Spleen (tissue), 13 donors: ENCODE measurements at places on chromosomes 2 and 18.
A peak's percentile ranks its signal among the peaks of the same experiment; 100 is the strongest.

DNA sequence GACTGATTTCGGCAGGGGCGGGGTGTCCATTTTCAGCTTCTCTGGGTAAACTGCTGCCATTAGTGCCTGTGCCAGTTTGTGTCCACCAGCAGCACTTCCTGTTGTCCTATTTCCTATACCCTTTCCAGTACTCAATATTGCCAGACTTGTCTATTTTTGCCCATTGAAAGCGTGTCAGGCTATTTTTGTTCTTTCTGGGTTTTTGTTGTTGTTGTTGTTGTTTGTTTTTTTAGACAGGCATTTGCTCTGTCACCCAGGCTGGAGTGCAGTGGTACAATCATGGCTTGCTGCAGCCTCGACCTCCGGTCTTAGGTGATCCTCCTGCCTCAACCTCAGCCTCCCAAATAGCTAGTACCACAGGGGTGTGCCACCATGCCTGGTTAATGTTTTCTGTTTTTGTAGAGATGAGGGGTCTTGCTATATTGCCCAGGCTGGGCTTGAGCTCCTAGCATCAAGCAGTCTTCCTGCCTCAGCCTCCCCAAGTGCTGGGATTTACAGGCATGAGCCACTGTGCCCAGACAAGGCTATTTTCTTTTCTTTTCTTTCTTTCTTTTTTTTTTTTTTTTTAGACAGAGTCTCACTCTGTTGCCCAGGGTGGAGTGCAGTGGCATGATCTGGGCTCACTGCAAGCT, 8.5 kb downstream of the PRELID3A start:
- DNase-seq = peak; percentile 23

GRCh38 chr2:216429428-216429827, 17.1 kb downstream of the SMARCAL1 start:
- no peak for DNase-seq

DNA sequence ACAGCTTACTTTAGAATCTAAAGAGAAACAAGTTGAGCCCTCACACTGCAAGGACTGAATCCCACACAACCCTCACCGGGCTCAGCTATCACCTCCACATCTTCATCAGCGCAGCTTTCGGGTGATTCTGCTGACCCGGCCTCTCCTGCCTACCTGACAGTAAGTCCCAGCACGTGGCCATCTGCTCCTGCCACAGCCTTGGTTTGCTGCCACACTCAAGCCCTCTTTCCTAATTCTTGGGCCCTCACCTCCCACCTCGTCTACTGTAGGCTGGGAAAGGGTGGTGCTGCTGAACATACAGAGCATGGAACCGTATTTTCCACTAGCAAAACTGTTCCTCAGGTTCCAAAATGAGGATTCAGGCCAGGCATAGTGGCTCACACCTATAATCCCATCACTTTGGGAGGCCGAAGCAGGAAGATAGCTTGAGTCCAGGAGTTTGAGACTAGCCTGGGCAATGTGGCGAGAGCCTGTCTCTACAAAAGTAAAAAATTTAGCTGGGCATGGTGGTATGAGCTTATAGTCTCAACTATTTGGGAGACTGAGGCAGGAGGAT, 55.3 kb upstream of the HAAO start:
- peak; percentile 47 for DNase-seq

- no peak for DNase-seq
These were observed 49.6 kb downstream of the SOWAHC start for GRCh38 chr2:109663721-109664120.

GRCh38 chr18:26489881-26490280, 58.5 kb downstream of the KCTD1 start:
- DNase-seq = no peak

DNA sequence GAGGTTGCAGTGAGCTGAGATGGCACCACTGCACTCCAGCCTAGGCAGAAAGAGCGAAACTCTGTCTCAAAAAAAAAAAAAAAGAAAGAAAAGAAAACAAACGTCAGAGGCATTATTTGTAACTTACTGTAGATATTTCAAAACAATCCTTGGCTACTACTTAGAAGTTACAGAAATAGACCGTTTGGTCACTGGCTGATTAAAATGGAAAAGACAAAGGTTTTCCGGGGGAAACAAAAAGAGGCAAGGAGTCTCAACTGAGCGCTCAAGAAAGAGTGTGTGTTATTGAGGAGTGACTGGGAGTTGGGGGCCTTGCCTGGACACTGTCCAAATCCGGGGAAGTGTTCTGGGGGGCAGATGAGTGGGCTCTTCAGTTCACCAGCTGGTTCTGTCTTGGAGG, 47.6 kb downstream of the TEX44 start:
- DNase-seq = no peak

DNA sequence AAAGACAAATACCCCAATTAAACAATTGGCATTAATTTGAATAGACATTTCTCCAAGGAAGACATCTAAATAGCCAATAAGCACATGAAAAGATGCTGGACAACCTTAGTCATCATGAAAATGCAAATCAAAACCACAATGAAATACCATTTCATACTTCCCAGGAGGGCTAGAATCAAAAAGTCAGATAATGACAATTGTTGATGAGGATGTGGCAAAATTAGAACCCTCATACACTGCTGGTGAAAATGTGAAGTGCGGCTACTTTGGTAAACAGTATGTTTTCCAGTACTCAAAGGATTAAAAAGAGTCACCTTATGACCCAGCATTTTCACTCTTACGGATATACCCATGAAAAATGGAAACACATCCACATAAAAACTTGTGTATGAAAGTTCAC, 91.6 kb downstream of the FIGN start:
- DNase-seq = no peak

GRCh38 chr2:23221236-23221635, 163.7 kb upstream of the KLHL29 start:
- DNase-seq = no peak

- no peak for DNase-seq
These were observed 21.4 kb upstream of the AGAP1 start for GRCh38 chr2:235472443-235472842.

- DNase-seq = no peak
These were observed 76.6 kb downstream of the COBLL1 start for GRCh38 chr2:164764996-164765395.

GRCh38 chr2:166417669-166418068, 41.9 kb upstream of the SCN9A start:
- DNase-seq = no peak

DNA sequence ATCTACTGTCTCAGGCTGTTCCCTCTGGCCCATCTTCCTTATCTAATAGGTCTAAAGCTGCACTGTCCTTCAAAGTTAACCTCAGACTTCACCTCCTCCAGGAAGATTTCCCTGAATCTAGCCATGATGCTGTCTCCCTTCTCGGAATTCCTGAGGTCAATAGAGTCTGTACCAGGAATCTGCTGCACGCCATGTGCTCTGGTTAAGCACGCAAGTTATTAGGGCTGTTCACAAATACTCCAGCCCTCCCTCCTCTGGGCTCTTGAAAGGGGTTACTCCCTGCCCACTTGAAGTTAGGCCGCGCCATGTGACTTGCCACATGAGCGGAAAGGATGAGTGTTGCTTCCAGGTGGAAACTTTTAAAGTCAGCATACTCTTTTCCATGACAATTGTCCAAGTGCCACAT, 43.6 kb downstream of the MCFD2 start:
- DNase-seq = no peak

DNA sequence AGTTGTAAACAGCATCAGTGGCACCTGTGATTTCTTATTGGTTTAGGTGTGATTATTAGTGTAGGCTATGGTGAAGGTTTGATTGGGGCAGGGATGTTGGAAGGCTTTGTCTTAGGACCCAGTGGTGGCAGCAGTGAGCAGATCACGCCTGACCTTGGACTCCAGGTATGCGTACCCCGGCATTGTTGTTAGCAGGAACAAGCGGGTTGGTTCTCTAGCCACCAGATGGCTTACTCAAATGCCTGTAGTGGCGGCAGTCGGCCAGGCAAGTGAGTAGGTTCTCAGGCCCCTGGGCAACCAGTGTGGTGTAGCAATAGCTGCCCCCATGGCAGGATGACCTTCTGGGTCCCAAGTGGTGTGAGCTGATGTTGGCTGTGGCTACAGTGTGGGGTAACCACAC, 558.3 kb downstream of the KCNJ3 start:
- no peak for DNase-seq

GRCh38 chr2:114031605-114032505, 142.0 kb downstream of the ACTR3 start:
- no peak for DNase-seq

DNA sequence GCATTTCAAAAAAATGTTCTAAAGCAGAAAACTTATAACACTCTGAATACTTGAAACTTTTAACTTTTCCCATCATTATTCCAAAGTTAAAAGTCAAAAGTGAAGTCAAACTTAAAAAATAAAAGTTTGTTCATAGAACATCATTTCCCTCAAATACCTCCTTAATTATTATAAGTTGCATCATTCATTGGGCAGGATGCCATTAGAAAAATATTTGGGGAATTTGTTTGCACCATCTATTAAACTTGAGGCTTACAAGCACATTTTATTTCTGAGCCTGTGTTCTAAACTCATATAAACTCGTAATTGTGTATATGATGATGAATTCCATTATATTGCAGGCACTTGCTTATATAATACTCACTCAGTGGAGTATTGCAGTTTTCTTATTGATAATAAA, 588.0 kb upstream of the NRXN1 start:
- no peak for DNase-seq

GRCh38 chr2:129605646-129606045, 373.8 kb upstream of the RAB6C start:
- no peak for DNase-seq

GRCh38 chr2:15875969-15876705, 64.2 kb upstream of the MYCN start:
- no peak for DNase-seq

- no peak for DNase-seq
These were observed 198.0 kb downstream of the NBAS start for GRCh38 chr2:15363142-15363541.

DNA sequence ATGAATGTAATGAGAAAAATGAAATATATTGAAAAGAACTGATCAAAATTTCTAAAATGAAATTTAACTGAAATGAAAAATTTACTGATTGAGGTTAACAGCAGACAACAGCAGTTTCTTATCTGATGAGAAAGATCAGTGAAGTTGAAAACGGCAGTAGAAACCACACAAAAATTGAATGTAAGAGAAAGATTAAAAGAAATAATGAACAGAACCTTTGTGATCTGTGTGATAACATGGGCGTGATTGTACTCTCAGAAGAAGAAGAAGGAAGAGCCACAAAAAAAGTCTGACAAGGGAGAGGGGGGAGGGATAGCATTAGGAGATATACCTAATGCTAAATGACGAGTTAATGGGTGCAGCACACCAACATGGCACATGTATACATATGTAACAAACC, 45.2 kb downstream of the FAM117B start:
- no peak for DNase-seq

DNA sequence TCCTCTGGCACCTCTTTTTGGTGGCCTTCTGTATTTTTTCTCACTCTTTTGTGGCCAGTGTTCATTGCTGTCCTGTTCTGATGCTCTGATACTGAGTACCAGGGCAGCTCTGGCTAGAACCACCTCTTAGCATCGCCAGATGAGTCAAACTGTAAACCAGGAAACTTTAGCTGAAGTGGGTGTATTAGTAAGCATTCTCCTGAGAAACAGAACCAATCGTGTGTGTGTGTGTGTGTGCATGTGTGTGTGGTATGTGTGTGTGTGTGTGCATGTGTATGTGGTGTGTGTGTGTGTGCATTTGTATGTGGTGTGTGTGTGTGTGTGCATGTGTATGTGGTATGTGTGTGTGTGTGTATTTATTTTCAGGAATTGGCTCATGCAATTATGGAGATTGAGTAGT, 166.3 kb upstream of the SKOR2 start:
- DNase-seq = no peak

DNA sequence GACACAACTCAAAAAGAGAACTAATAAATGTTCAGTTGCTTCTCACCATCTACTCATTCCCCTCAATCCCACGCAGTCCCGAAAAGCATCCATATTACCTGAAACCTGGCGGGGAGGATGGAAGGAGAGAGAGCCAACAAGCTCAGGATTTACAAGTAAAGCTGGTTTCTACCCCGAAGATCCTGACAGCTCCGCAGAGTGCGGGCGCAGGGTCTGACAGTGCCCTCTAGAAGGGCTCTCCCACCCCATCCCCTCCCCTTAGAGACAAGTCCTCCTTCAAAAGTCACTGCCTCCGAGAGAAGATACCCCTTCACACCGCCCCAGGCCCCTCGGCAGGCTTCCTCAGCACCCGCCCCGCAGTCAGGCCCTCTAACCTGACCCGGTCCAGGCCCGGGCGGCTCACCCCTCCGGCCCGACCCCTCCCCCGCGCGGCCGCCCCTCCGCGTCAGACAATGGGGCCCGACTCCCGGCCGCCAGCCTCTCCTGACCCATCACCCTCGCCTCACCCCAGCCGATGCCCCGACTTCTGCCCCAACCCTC, 550 bp downstream of the RAB1A start:
- DNase-seq = peak; percentile 93

DNA sequence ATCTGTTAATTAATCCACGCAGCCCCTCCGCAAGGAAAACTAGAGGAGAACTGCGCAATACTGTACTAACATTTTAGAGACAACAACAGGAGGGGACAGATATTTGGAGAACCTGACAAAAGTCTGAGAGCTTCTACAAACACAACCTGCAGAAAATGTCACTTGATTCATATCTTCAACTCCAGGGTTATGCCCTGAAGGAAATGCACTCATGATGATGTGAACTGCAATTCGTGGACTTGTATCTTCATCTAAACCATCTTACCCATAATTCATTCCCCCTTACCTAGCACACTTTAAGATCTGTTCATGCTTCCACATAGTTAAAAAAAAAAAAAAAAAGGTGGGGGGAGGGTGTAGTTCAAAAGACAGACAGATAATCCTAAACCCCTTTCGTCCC, 75.5 kb downstream of the AFF3 start:
- DNase-seq = no peak

GRCh38 chr2:133266041-133266925, 302.0 kb downstream of the NCKAP5 start:
- DNase-seq = no peak

DNA sequence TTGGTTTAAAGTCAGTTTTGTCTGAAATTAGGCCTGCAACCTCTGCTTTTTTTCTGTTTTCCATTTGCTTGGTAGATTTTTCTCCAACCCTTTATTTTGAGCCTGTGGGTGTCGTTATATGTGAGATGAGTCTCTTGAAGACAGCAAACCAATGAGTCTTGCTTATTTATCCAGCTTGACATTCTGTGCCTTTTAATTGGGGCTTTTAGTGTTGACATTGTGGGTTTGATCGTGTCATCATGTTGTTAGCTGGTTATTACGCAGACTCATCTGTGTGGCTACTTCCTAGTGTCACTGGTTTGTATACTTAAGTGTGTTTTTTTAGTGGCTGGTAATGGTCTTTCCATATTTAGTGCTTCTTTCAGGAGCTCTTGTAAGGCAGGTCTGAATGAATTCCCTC, 18.8 kb downstream of the TMEM87B start:
- DNase-seq = no peak

GRCh38 chr2:32835148-32835547, 111.6 kb upstream of the LTBP1 start:
- DNase-seq = no peak

DNA sequence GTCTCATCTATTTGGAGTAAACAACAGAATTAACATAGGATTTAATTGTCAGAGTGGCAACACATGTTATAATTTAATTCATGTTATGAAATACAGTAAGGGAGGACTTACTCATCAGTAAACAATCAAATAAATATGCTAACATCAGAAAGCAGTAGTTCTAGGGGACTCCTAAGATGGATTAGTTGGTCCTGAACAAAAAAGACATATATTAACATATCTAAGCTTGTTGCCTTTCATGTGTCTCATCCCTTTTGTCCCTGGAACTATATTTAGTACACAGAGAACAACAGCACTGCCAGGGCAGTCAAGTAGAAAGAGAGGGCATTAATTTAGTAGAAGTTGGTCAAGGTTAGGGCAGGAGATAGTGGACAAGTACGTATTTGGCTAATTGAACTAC, 117.8 kb upstream of the FZD5 start:
- no peak for DNase-seq

- DNase-seq = no peak
These were observed 258.8 kb downstream of the MREG start for GRCh38 chr2:215754546-215754945.
